ENCODE measurements at places on chromosomes 7 and 10.

- DNase-seq, result no peak
These were observed 20.4 kb downstream of the LRMDA start for GRCh38 chr10:75451831-75452230.

DNA sequence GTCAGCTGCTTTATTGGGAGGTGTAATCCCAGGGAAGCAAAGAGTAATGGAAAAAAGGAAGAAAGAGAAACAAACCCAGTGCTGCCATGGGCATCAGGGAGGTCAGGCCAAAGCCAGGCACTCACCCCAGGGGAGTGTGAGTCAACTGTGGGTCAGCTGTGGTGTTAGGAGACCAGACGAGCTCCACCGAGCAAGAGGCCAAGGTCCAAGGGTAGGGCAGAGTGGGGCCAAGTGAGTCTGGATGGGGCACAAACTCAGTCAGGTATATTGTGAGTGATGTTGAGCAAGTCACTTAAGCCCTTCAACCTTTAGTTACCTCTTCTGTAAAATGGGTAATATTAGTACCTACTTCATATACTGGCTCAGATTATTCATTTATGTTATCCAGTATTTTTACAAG is 30.4 kb upstream of the CDK13 start:
- DNase-seq, result no peak

DNA sequence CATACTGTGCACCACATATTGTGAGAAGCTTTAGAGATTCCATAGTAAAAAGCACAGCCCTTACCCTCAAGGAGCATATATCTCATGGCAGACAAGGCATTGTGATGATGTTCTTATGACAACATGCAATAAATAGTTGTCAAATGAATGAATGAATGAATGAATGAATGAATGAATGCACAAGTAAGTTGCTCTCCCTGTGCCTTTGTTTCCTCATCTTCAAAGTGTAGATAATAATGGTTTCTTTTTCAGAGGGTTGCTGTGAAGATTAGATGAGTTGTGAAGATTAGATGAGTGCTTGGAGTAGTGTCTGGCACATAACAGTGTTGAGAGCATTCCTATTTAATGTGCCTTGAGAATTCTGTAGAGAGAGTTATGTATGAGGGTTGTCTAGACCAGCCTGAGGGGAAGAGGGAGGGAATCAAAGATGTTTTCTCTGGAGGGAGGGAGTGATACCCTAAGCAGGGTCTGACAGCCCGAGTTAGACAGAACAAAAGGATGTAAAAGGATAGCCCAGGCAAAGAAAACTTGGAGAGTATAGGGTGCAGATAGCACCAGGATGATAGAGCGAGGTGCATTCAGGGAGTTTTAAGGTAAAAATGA is 217.2 kb downstream of the RELN start:
- DNase-seq, result no peak

GRCh38 chr7:39659356-39660013 is 36.1 kb downstream of the RALA start:
- no peak for DNase-seq

DNA sequence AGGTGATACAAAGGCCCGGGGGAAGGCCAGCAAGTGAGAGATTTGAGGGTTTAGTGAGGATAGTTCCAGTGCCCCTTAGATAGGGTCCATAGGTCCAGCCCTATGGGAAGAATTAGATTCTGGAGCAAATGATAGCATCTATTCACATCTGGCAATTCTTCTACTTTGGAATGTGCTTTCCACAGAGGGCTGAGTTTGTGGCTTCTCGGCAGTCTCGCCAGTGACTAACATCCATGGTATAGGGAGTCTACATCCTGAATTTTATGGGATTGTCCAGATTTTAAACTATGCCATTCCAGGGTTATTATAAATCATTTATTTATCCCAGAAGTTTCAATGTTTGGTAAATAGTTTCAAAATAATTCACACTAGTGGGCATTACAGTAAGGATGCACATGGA is 207.3 kb upstream of the ADO start:
- DNase-seq, result no peak

DNA sequence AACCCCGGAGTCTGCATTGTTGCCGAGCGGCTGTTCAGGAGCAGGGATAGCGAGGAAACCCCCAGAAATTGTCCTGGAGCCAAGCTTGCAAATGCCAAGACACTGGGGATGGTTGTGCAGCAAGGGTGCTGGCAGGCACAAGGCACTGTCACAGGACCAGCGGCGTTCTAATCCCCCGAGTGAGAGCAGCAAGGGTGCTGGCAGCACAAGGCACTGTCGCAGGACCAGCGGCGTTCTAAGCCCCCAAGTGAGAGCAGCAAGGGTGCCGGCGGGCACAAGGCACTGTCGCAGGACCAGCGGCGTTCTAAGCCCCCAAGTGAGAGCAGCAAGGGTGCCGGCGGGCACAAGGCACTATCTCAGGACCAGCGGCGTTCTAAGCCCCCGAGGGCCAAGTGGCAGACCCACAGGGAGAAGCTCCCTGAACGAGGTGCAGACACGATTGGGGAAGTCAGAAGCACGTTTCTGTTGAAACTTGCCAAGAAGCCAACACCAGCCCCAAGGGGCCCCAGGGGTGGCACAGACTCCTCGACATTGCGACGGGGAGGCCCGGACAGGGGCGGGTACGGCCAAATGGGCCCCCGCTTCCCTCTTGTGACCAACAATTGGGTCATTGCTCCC is 40.4 kb upstream of the INPP5A start:
- no peak for DNase-seq

DNA sequence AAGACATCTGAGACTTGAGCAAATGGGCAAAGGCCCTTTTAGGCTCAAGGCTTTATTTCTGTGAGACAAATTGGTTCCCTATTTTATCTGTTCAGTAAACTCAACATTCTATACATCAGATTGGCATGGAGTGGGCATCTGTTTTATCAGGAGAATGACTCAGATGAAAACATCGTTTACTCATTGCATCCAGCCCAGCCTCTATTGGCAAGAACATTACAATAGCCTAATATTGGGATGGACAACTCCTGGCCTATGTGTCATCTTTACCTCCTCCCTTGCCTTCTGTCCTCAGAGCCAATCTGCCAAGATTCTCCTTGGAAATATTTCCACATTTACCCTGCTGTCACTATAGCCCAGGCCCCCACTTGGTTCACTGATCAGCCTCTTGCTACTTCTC is 5.5 kb upstream of the BLNK start:
- no peak for DNase-seq

- DNase-seq, result no peak
These were observed 340.6 kb downstream of the TFEC start for GRCh38 chr7:115689941-115690340.

- DNase-seq, result no peak
These were observed 41.8 kb upstream of the HERPUD2 start for GRCh38 chr7:35736725-35737124.

- DNase-seq, result no peak
These were observed 23.4 kb downstream of the PYROXD2 start for GRCh38 chr10:98391578-98391991.

- no peak for DNase-seq
These were observed 21.2 kb downstream of the GRID1 start for GRCh38 chr10:86345296-86345858.

DNA sequence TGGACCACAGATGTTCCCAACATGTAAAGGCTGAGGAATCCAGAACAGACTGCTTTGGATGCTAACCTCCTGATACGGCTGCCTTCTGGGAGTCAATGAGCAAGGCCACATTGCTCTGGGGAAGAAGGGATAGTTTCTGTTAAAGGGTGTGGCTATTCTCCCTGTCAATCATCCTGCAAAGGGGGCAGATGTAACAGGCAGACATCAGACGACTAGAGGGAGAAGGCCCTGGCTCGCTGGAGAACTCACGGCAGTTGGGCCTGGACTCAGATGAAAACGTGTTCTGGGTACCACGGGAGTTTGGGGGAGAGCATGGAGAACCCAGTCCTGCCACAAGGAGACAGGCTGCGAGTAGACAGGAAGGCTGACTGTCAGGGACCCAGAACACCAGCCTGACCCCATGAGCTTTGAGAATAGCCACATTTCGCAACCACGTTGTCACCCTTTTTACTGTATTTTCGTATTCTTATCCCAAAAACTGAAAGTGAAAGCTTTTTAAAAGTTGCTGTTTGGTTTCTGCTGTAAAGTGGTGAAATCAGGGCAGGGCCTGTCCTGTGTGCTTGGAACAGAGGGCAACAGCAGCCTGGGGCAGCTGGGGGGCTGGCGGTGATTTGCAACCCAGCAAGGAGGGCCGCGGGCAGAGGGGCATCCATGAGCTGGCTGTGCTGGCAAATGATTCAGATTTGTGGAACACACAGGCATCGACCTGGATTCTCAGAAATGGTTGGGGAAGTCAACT is 95.3 kb downstream of the MYOF start:
- no peak for DNase-seq

- DNase-seq, result no peak
These were observed 184.4 kb downstream of the GRID1 start for GRCh38 chr10:86182150-86182549.

GRCh38 chr10:282294-283139 is 147.3 kb downstream of the ZMYND11 start:
- no peak for DNase-seq

DNA sequence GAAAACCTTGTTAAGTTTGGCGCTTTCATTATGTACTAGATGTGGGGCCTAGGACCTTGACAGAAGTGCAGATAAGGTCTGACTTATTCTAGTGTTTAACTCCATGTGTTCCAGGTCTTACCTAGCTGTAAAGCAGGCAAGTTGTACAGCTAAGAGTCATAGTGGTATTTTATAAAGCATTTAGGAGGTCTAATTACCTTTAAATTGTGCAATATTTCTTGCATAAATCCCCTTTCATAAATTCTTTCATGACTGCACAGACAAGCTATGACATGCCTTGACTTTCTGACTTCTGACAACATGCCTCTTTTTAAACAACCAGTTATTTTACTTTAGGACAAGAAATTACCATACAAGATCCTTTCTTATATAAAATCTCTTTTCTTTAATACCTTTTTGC is 151.6 kb upstream of the VSTM2A start:
- no peak for DNase-seq

DNA sequence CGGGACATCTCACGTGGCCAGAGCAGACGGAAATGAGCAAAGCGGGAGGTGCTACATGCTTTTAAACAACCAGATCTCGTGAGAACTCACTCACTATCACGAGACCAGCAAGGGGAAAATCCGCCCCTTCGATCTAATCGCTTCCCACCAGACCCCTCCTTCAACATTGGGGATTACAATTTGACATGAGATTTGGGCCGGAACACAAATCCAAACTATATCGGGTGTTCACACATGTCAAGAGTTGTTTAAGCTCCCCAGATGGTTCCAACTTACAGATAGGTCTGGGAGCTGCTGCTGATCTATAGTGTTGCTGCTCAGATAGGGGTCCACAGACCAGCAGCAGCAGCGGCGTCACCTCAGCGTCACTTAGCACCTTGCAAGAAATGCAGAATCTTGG is 194.9 kb downstream of the GPAM start:
- DNase-seq, result no peak

DNA sequence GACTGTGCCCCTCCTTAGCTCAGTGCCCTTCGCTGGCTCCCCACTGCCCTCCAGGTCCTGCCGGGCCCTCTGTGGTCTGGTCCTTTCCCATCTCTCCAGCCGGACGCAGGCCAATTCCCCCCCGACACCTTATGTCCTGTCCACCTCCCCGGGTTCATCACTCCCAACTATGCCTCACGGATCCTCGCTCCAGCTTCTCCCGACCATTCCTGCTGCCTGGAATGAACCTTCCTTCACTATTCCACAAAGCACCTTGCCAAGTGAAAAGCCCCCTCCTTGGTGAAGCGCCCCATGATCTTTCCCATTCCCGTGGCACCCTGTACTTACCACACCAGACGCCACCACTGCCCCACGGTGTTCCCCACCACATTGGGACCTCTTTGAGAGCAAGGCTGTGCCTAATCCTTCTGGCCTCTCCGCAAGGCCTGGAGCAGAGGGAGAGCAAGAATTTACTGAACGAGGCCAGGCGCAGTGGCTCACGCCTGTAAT is 47.2 kb downstream of the TMEM270 start:
- DNase-seq, result no peak

- no peak for DNase-seq
These were observed 336.1 kb upstream of the KCND2 start for GRCh38 chr7:119936836-119937235.

GRCh38 chr7:39950473-39951225 is 593 bp downstream of the CDK13 start:
- peak; percentile 28 for DNase-seq

DNA sequence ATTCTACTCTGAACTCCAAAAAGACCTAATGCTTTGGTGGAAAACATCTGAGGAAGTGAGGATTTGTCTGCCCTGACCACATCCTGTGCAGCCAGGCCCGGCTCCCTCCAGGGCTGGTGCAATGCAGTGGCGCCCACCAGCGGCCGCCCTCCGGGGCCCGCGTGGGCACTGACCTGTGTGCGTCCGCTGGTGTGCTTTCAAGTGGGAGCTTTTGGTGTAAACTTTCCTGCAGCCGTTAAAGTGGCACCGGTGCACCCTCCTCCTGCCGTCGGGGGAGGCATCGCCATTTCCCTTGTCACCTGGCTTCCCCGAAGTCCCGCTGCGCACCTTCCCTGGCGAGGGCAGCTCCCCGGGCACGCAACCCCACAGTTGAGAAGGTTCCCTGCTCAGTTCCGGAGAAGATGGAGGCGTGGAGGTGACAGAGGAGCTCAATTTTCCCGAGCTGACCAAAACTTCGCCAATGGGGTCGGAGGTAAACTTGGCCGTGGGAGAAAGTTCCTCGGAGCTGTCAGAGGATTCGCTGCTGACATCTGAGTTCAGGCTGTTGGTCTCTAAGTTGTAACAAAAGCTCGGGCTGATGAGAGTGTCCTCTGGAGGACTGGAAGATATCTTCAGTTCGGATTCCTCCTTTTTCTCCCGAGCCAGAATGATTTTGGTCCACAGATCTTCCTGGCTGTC is 3.4 kb downstream of the KLF6 start:
- DNase-seq, result peak; percentile 36

DNA sequence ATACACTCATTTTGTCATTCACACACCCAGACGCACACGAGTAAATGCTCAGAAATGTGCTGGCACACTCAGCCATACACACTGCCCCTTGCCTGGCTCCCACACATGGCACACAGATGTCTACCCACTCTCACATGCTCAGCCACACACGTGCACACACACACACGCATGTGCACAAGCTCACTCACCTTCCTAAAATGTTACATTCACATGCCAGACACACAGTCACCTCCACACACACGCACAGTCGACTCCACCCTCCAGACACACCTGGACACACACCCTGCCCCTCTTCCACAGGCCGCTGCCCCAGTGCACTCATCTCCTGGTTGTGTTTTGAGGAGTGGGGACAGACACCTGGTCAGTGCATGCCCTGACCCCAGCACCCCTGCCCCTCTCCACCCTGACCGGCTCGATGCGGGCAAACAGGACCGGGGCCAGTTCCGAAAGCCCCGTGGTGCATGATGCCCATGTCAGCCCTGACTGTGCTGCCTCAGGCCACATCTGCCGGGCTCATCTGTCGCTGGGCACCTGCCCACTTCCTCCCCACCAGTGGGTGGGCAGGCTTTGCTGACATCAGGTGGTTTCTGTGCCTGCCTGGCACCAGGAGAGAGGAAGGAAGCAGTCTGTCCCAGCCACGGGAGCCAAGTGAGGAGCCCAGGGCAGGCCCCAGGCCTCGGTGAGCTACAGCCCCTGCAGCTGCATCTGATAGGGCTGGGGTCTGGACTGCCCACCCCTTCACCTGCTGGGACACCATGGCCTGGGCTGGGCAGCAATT is 84.9 kb upstream of the ZNF716 start:
- no peak for DNase-seq
